ENCODE measurements at places on chromosomes 3 and 15. TPM values are rescaled to one million over a fixed set of nuclear protein-coding genes. Genes with fewer than 3 reads are reported as not detected.

DNA sequence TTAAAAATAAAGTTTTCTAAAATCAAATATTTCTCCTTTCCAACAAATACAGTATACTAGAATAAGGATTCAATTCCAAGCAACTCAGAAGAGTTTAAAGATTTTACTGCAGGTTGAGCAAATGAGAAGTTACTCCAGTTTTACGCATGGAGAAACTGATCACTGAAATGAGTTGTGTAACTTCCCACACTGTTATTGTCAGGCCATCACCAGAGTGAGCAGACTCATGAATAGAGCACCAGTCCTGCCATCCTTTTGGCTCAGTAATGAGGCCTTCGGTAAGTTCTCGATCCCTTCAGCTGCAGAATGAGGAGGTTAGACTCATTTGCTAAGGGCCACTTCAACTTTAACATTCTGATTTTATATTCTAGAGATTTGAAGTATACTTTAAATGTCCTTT lies 48.1 kb downstream of the OSBPL10 start:
- no peak for DNase-seq

GRCh38 chr3:51340989-51341636 lies 44.0 kb upstream of the MANF start:
- DNase-seq, result no peak

DNA sequence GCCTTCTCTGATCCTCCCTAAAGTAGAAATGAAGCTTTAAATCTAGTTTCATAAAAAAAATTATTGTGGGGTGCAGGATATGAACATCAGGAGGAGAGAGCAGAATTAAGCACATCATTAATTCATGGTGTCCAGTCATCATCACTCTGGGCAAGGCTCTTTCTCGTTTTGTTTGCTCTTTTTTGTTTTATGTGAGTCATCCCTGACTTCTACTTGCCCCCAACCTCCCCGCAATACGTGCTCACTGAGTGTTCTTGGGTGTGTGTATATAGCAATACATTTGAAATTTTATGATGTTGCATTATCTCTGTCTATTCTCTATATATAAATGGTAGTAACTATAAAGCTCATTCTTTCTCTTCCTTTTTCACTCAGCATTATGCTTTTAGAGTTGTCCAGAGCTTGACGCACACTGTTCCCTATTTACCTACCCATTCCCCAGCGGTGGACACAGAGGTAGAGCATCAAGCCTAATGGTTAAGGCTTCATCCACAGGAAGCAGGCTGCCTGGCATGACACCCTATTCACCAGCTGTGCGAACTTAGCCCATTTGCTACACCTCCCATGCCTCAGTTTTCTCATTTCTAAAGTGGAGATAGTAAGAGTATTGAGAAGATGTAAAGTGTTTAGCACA lies 72.3 kb downstream of the CD200R1L start:
- no peak for DNase-seq

GRCh38 chr3:130925628-130926027 lies 31.7 kb downstream of the ATP2C1 start:
- no peak for DNase-seq

- no peak for DNase-seq
Observed at GRCh38 chr3:72907731-72908620, 20.1 kb downstream of the GXYLT2 start.

DNA sequence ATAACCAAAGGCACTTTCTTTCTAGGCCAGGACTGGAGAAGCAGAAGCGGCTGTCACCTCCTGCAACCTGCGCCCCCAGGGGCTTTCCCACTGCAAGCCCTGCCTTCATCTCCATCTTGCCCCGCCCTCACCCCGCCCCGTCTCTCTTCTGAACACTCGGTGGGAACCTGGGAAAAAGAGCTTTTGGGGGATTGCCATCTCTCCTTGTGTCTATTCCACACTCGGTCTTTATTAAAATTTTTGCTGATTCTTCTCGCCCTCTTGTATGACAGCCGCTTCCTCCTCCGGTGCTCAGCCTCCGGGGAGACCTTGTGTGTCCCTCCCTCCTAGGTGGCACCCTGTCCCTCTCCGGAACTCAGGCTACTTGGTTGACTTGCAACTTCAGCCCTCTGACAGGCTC lies 41.9 kb upstream of the SPESP1 start:
- no peak for DNase-seq

Gene STARD5
- total RNA-seq, result 5.4 TPM

DNA sequence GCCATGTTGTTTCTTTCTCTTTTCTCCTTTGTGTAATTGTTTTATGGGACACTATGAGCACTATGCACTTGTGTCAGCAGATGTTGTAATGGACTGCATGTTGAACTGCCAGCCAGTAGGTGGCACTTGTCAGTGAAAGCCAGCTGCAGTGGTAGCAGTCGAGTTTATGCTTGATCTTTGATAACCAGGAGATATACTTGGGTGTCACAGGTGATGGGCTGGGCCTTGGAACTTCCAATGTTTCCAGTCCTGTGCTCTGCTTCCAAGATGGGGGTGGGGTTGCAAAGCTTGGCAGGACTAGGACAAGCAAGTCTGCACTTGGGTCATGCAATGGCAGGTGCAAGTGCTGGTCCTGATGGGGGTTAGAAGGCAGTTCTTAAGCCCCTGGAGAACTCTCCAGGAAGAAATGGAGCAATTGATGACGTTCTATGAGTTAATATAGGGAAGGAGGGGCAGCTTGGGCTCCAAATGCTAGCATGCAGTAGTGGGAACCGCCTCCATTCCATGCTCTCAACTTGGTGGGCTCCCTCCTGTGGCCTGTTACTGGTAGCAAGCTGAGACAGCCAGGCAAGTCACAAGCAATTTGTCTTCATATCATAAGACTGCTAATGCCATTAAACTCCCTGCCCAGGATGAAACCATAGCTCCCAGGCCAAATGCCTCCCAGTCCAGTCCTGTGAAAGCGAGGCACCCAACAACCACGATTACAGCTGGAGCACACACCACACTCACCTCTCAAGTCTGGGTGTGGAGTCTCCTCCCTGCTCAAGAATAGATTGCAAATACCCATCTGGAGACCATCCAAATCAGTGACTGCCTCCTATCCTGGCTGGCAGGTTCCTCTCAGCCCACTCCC lies 287.2 kb downstream of the CGGBP1 start:
- DNase-seq, result no peak

Gene LDHAL6B
- not detected for total RNA-seq

DNA sequence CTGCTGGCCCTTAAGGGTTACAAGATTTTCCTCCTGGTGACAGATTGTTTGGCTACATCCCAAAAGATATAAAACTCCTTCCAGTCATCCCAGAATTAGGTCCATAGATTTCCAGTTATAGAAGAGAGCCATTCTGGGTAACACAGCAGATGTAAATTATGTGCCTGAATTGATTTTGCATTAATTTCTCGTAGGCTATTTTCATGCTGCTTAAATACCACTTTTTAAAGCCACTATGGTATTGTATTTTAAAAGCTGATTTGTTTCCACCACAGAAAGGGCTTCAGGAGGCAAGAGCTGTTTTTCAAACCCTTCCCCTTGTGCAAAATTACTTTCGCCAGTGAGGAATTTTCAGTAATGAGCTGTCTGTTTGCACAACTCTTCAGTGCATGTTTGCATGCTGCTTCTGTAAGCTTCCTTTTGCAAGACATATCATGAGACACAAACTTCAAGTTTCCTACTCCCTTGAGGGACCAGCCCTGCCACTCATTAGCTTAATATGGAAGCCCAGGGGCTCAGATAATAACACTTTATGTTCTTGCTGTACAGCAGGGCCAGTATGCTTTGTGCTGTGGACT lies 105.4 kb upstream of the TNIK start:
- DNase-seq, result no peak

Gene TMEM212
- total RNA-seq, result not detected

Gene BFSP2
- not detected for total RNA-seq

DNA sequence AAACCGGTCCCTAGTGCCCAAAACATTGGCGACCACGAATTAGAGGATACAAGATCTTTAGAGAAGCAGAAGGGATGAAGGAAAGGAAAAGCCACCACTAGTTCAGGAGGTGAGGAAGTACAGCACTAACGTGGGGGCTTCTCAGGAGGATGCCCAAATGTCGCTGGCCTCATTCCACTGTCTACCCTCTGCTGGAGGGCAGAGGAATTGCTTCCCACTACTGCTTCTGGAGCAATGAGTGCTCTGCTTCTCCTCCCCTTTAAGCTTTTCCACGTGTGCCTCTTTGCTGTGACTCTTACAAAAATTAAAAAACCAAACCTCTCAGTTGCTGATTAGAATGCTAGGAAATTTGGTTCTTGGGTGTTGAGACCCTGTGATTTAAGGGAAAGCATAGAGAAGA lies 281.3 kb downstream of the CLSTN2 start:
- DNase-seq, result no peak

DNA sequence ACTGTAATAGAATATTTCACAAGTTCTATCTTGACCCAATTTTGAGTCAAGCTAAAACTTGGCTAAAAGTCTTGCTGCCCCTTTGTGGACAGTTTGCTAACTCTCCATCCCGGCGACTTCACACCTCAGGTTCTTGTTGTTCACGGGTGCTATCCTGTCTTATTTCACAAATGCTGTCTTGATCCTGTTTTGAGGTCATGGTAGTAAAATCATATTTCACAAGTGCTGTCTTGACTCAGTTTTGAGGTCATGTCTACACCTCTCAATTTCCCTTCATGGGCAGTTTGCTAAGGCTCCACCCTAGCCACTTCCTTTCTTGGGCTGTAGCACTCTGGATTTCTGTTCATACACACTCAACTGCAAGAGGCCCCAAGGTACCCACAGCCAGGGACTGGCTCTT lies 45.0 kb upstream of the GK5 start:
- no peak for DNase-seq

Gene PTH1R
- not detected for total RNA-seq

DNA sequence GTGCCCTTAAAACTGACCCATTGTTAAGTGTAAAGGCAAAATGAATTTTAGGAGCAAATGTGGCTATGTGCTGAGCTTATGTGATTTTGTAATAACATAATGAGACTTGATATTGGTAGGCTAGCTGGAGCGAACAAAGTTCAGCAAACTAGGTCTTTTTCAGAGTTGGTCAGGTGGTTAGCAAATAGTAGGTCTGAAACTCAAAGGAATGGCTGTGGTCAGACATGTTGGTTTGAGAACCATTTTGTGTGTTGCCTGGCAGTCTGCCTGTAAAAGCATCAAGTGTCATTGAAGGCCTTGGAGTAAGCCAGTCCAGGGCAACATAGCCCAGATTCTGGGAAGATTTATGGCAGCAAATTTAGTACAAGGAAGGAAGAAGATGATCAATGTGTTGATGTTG lies 16.4 kb downstream of the FBXO22 start:
- no peak for DNase-seq

GRCh38 chr15:88605189-88606069 lies 15.7 kb upstream of the AEN start:
- peak; percentile 73 for DNase-seq

DNA sequence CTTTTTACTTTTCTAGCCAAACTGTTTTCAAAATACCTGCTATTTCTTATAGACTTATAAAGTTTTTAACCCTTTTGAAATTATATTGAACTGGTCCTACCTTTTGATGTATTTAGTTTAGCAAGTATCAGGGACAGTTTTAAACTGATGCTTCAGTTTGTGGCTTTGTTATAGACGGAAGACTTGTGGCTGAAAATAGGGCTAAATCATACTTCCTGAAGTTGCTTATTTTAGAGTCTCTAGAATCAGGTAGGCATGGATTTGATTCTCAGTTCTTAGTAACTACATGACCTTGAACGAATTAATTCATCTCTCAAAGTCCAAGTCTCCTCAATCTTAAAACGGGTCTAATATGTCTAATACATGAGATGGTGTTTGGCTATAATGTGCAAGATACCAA lies 322.8 kb downstream of the RAP2B start:
- DNase-seq, result no peak

DNA sequence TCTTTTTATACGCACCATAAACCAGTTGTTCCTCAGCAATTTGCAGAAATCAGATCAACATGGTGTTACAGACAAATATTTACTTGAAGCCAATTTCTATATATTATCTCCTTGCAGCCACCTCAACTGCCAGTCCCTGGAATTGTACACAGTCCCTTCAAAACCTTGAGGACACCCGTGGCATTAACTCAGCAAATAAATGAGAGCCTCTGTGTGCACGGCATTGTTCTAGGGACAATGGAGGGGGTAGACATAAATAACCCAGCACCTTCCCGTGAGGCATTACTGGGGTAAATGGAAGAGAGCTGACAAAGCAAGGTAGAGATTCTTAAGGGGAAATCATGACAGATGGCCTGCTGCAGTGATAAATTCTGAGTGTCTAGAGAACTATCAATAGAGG lies 12.5 kb downstream of the TM2D3 start:
- DNase-seq, result no peak

- no peak for DNase-seq
Observed at GRCh38 chr3:160259589-160259988, 34.4 kb downstream of the C3orf80 start.

DNA sequence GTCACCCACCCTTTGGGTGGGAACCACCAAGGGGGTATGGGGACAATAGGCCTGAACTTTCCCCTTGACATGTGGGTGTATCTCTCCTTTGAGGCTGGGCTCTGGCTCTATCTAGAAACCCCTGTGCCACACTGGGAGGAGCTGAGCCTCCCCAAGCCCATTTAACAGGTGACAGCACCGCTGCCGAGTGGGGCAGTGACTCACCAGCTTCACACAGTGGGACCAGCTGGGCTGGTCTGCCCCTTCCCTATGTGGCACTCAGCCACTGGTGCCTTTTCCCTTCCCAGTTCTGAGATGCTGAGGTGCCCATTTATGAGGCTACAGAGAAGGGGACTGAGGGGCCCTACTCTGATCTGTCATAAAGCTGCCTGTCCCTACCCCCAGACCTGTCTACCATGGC lies 5.1 kb downstream of the PSTPIP1 start:
- DNase-seq, result no peak

Gene TMEM44
- total RNA-seq, result 8.1 TPM

DNA sequence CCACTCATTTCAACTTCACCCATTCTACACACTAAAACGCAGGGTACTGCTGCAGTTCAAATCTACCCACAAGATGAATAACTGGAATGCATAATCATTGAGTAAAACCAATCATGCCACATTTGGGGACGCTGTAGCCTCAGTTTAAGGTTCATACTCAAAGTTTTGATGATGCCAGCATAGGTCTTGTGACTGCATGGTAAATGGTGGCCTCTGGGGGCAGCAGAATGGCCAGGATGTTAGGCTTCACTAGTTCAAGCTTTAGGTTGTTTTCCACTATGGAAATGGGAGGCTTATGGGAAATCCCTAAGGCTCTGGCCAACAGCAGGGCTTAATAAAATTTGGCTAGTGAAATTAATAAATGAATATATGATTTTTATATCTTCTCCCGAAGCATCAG lies 104.3 kb upstream of the TSC22D2 start:
- no peak for DNase-seq

Gene VWA5B2
- total RNA-seq, result 0.25 TPM

GRCh38 chr15:43230640-43231115 lies 9.9 kb upstream of the EPB42 start:
- no peak for DNase-seq

Gene GREM1
- total RNA-seq, result not detected

GRCh38 chr3:15292765-15293522 lies 39.4 kb downstream of the SH3BP5 start:
- DNase-seq, result no peak

DNA sequence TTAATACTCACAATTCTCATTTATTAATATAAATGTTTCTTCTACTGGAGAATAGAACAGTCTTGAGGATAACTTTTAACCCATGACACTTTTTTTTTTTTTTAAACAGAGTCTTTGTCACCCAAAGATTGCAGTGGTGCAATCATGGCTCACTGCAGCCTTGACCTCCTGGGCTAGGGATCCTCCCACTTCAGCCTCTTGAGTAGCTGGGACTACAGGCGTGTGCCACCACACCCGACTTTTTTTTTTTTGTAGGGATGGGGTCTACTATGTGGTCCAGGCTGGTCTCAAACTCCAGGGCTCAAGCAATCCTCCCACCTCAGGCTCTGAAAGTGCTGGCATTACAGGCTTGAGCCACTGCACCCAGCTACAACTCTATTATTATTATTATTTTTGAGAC lies 34.5 kb downstream of the PIK3CB start:
- DNase-seq, result no peak
